Suppressor macrophage treated with lipopolysaccharide for 4 hours (primary cell): ENCODE measurements at places on chromosomes 12 and 14.

GRCh38 chr14:89540830-89541470 is 123.9 kb upstream of the FOXN3 start:
- no peak for DNase-seq

DNA sequence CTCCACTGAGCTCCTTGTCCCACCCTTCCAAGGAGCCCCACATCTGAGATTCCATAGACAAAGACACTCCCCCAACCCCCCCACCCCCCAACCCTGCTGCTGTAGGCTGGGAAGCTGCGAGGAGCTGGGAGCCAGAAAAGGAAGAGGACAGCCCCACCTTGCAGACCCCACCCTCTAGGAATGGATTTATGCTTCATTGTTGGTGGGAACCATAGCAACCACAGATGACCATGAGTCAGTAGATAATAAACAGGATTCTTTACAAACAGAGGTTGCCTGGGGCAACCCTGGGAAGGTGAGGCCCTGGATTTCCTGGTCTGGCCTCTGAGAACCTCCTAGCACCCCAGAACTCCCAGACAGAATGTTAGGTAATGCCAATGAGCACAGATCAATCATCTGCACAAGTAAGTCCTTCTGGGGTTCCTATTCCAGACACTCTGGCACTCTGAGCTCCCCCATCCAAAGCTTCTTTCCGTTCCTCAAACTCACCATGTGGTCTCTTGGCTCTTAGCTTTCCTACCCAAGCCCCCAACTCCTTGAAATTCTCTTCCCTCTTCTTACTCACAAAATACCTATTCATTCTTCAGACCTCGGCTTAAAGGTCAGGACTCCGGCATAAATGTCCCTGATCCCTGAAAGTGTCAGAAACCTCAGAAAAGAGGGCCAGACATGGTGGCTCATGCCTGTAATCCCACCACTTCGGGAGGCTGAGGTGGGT is 15.2 kb upstream of the PLEKHG6 start:
- no peak for DNase-seq

DNA sequence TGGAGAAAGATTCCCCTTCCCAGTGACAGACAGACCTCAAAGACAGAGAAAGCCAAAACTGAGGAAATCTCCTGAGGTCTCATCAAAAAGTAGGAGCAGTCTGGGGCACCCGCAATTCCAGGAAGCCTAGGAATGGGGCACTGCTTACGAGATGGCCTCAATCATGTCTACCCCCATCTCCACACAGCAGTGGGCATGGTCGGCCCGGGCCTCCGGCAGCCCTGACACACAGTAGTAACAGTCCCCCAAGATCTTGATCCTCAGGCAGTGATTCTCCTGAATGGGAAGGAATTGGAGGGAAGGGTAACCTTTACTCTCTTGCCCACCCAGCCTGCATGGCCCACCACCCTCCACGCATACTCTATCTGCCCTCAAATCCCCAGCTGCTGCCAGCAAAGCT is 11.9 kb downstream of the ADCY6 start:
- DNase-seq, result no peak

DNA sequence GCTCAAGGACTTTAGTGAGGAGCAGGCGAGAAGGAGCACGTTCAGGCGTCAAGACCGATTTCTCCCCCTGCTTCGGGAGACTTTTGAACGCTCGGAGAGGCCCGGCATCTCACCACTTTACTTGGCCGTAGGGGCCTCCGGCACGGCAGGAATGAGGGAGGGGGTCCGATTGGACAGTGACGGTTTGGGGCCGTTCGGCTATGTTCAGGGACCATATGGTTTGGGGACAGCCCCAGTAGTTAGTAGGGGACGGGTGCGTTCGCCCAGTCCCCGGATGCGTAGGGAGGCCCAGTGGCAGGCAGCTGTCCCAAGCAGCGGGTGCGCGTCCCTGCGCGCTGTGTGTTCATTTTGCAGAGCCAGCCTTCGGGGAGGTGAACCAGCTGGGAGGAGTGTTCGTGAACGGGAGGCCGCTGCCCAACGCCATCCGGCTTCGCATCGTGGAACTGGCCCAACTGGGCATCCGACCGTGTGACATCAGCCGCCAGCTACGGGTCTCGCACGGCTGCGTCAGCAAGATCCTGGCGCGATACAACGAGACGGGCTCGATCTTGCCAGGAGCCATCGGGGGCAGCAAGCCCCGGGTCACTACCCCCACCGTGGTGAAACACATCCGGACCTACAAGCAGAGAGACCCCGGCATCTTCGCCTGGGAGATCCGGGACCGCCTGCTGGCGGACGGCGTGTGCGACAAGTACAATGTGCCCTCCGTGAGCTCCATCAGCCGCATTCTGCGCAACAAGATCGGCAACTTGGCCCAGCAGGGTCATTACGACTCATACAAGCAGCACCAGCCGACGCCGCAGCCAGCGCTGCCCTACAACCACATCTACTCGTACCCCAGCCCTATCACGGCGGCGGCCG is 1.1 kb downstream of the PAX9 start:
- no peak for DNase-seq

- DNase-seq, result no peak
Measured at GRCh38 chr14:102226356-102227125, 78.4 kb downstream of the MOK start.

- peak; percentile 90 for DNase-seq
Measured at GRCh38 chr12:108305520-108305919, 33.6 kb downstream of the CMKLR1 start.

DNA sequence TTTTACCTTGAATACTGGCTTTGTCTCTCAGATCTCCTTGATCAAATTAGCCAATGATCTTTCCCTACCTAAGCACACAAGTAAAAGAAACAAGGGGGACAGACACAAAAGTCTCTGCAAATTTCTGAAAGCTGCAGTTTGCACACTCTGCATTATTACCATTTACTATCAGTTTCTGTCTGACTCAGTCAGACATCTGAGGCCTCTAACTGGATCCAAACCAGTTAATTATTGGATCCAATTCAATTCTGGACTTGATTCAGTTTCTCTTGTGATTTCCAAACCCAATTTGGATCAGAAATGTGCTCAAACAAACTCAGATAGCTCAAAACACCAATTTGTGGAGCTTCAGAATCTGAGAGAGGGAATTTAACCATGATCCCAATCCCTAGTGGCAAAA is 16.6 kb downstream of the SSTR1 start:
- DNase-seq, result no peak

DNA sequence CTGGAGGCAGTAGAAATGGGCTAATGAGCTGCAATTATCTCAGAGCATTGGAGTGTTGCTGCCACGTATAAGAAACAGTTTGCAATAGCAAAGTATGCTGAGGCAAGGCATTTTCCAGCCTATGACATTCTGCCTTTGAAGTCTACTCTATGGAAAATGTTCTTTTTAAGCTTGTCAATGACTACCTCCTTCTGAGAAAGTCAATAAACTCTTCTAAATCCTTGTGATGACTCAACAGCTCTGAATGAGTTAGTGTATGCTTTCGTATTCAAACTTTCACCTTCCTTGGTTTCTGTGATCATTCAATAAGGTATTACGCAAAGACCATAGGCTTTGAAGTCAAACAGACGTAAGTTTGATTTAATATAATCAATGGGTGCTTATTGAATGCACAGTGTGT is 111.2 kb downstream of the CAPZA3 start:
- DNase-seq, result no peak

DNA sequence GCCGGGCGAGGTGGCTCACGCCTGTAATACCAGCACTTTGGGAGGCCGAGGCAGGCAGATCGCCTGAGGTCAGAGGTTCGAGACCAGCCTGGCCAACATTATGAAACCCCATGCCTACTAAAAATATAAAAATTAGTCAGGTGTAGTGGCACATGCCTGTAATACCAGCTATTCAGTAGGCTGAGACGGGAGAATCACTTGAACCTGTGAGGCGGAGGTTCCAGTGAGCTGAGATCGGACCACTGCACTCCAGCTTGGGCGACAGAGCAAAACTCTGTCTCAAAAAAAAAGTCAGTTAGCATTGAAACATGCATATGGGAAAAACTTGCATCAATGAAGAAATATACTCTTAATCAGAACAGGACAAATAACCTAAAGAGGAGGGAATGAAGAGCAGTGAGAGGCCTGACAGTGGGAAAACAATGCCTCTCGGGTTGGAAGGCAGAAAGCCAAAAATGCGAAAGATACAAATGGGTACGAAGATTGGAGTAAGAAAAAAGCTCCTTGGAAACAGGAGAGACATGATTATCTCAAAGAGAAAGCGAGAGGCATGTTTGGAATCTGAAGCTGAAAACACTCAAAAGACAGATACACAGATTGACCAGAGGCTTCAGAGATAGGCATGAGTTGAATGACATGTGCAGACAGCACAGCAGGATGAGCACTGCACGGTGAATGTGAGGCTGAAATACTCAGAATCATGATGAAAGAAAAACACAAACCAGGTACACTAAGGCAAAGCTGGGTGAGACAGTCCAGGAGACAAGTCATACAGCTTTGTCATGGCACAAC is 30.6 kb downstream of the RESF1 start:
- DNase-seq, result no peak

GRCh38 chr12:93563807-93564538 is 8.5 kb upstream of the SOCS2 start:
- DNase-seq, result no peak

DNA sequence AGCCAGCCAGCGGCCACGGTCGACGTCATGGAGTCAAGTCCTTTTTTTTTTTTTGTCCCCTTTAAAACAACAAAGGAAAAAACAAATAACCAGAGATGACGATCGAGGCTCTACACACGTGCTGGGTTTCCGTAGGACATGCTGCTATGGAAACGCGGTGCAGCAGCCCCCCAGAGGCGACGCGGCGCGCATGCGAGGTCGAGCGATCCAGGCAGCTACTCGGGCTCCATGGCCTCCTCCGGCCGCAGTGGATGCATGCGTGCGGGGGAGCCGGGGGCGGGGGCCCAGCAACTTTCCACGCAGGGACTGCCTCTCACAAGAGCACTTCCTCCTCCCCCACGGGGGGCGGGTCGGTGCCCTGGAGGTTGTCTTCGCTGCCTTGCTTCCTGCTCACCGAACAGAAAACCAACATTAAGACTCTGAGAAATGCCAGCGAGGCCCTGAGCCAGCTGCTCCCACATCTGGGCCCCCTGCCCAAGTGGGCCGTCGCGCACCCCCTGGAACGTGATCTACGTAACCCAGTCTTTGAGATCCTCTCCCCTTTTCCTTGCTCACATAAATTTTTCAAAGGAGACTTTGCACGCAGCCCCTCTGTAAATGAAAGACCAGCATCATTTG is 30.7 kb downstream of the P2RX4 start:
- DNase-seq, result peak; percentile 49

DNA sequence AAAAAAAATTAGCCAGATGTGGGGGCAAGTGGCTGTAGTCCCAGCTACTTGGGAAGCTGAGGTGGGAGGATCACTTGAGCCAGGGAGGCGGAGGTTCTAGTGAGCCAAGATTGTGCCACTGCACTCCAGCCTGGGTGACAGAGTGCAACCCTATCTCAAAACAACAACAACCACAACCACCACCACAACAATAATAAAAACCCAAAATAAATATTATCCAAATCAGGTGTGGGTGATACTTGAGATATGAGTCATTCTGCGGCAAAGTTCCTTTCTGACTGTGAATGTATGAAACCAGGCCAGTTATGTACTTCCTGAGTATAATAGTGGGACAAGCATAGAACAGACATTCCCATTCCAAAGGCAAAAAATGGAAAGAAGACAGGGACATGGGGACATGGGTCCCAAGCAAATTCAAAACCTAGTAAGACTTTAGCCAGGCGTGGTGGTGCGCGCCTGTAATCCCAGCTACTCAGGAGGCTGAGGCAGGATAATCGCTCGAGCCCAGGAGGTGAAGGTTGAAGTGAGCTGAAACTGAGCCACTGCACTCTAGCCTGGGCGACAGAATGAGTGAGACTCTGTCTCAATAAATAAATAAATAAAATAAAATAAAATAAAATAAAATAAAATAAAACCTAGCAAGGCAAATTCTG is 9.7 kb upstream of the ERC1 start:
- no peak for DNase-seq

DNA sequence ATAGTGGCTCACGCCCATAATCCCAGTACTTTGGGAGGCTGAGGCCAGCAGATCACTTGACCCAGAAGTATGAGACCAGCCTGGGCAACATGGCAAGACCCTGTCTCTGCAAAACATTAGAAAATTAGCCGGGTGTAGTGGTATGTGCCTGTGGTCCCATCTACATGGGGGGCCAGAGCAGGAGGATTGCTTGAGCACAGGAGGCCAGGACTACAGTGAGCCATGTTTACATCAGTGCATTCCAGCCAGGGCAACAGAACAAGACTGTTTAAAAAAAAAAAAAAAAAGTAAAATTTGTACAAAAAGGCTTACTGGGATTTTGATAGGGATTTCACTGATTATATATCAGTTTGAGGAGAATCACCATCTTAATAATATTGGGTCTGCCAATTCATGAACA is 7.8 kb downstream of the HCFC2 start:
- DNase-seq, result no peak

GRCh38 chr14:78746086-78746595 is 576.0 kb downstream of the NRXN3 start:
- DNase-seq, result no peak

- no peak for DNase-seq
Measured at GRCh38 chr14:33490555-33490954, 460.3 kb downstream of the EGLN3 start.

GRCh38 chr14:71465316-71465715 is 466.9 kb upstream of the RGS6 start:
- no peak for DNase-seq

GRCh38 chr12:120873226-120873625 is 30.9 kb downstream of the SPPL3 start:
- DNase-seq, result no peak

- no peak for DNase-seq
Measured at GRCh38 chr12:94150240-94151121, 2.1 kb downstream of the PLXNC1 start.

DNA sequence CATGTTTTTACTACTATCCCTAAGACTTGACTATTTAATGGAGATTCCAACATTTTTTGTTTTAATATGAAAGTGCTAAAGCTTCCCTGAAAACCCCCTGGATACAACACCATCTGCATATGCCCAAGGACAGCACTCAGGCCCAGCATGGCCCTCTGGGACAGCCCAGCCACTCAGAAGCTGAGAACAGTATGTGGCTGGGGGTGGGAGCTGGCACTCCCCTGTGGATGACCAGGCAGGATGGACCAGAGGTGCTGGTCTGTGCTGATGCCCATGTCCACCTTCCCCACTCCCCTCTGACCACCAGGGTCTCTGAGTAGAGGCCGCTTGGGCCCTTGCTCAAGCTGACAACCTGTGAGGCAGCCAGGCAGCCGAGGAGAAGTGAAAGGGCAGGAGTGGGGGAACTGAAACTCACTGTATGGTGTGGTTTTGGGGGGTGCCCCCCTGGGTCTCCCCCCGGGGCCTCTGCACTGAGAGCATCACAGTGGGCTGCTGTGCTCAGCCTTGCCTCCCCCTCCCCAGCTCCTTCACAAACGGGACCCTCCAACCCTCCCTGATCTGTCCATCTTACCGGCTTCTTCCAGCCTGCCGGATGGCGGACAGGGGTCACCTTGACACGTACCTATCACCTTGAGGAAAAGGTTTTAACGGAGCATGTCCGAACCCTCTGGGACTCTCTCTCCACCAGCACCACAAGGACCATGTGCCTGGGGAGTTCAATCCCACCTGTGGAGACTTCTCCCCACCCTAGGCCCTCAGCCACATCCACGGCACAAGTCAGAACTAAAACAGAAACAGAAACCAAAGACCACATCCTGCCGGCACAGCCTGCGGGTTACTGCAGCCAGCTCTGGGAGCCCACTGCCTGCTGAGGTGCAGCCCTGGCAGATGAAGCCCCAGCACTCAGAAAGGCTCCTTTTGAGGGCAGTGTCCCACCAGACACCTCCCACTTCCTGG is at the start of gene TMEM229B:
TMEM229B (minus strand) TSS at position 785 of the 957 bp plus-strand sequence. CDS start 14,798 bp downstream, outside the sequence.
- DNase-seq, result peak; percentile 78

- no peak for DNase-seq
Measured at GRCh38 chr12:30970559-30971197, 44.1 kb downstream of the TSPAN11 start.
